ENCODE measurements at places on chromosomes 4 and X.

DNA sequence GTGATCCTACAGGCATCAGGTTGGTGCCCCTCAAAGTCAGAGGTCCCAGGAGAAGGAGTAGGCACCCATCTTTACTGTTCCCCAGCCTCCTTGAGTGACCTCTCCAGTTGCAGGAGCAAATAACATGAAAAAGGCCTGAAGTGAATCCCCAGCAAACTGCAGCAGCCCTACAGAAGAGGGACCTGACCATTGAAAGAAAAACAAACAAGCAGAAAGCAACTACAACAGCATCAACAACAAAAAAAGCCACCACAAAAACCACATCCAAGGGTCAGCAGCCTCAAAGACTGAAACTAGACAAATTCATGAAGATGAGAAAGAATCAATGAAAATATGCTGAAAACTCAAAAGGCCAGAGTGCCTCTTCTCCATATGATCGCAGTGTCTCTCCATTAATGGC lies 128.7 kb downstream of the ANKRD50 start:
- DNase-seq, result no peak

DNA sequence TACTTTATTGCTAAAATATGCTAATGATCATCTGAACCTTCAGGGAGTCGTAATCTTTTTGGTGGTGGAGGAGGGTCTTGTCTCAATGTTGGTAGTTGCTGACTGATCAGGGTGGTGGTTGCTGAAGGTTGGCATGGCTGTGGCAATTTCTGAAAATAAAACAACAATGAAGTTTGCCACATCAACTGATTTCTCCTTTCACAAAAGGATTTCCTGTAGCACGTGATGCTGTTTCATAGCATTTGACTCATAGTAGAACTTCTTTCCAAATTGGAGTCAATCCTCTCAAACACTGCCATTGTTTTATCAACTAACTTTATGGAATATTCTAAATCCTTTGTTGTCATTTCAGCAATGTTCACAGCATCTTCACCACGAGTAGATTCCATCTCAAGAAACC lies 19.3 kb downstream of the DDIT4L start:
- DNase-seq, result no peak

DNA sequence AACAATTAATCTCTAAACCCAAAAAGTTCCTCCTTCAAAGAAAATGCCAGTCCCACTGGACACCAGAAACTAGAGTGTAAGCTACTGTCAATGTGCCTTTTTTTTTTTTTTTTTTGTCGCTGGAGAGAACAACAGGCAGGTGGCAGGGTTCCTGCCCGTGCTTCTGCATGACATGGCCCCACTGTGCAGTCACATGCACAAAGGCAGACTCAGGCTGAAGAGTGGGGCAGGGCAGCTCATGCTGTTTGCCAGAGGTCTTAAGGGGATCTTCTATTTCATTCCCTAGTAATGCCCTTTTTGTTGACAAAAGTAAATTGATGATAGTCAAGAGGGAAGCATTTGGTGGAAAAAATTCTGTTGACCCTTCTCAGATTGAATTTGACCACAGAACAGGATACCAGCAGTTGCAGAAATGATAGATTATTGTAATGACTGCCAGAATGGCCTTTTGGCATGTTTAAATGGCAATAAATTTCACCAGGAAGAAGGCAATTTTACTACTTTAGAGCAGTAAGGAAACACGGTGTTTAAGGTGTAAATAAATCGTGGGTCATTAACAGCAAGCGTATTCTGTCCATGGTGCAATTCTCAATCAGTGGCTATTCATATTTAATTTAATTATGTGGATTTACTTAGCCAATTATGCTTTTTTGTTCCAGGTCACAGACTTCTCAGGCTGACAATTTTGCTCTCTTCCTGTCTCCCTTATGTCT lies 80.9 kb downstream of the NKX6-1 start:
- no peak for DNase-seq

- no peak for DNase-seq
These were observed 247.4 kb upstream of the CTSO start for GRCh38 chr4:156201050-156201449.

DNA sequence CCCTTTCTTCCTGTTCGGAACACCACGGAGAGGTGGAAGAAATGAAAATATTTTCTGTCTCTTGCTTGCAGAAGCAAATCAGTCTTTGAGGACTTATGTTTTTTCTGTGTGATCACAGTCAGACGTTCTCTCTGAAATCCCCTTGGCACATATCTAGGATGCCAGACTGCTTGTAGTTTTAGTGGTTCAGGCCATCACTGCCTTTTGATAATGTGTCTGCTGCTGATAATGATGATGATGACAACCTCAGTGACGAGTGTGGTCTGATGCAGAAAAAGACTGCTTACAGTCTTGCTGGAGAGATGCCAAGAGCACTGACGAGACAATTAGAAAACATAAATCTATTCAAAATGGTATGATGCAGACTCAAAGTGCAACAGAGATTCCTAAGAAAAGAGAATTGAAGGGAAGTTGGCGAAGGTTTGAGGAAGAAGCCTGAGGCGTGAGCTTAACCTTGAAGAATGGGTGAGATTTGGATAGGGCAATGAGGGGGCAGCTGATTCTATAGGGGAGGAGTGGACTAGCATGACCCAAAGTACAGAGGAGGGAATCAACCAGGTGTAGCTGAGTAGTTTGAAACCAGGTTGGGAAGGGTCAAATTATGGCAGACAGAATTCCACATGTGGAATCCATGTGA lies 7.9 kb downstream of the RAB33A start:
- no peak for DNase-seq

- no peak for DNase-seq
These were observed 47.0 kb downstream of the MOSPD2 start for GRCh38 chrX:14920196-14920595.

GRCh38 chr4:55035892-55036291 lies 89.5 kb downstream of the KDR start:
- DNase-seq, result no peak

DNA sequence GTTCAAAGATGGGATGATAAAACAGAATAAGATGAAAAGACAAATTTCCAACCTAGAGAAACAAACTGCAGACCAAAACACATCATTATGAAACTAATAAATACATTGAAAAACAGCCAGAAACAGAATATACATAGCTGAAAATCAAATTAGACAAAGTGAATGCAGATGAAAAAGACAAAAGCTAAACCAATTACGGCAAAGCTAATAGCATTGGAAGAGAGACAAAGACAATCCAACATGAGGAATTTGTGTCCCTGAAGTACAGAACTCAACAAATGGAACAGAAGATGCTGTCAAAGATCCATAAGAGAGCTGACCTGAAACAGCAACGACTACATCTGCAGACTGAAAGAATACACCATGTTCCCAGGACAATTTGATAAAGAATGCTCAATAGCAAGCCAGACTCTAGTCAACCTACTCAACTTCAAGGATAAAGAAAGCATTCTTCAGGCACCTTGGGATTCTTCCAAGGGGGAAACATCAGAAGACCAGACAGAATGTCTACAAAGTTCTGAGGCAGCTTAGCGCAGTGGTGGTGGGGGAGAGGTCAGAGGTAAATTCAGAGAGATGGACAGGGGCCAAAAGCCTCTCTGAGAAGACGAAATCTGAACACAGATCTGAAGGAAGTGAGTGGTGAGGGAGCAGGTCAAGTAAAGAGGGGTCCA lies 27.4 kb upstream of the IRAK1 start:
- DNase-seq, result no peak

GRCh38 chrX:130645955-130646583 lies 244.3 kb downstream of the RBMX2 start:
- DNase-seq, result no peak

GRCh38 chrX:131739823-131740222 lies 195.9 kb downstream of the OR13H1 start:
- no peak for DNase-seq
